ENCODE measurements at places on chromosomes 12 and 14. TPM values are rescaled to one million over a fixed set of nuclear protein-coding genes. Genes with fewer than 3 reads are reported as not detected.

DNA sequence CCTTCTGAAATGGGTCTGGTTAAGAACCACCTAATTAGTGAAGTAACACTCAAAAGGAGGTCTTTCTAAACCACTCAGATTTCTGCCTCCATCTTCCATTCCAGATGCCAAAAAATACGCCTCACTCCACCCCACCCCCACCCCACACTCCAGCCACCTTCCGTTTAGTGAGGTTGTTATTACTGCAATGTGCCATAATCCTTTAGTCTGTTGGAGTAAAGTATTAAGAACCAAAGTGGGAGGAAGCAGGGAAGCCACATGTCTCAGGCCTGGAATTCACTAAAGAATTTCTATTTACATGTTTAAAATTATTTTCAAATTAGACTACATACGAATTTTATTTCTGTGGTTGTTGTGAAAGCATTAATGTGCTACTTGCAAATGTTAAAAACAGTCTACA lies 7.4 kb downstream of the KIF21A start:
- no peak for DNase-seq

The ACOT6 gene
- not detected for total RNA-seq

DNA sequence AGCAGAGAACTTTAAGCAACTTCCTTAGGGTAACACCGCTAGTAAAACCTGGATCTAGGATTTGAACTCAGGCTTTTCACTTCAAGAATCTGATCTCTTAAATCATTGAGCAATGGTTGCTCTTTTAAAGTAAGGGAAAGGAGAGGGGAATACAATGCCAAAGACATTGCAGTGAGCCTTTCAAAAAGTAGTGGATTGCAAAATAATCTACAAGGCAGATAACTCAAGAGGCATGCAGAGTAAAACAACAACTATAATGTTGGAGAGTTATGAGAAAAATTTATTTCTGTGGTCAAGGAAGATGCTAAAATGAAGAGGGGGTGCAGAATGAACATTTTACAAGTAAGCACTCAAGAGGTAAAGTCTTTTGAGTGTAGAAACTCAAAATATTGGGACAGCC lies 432.6 kb downstream of the C12orf50 start:
- no peak for DNase-seq

The CLECL1 gene
- total RNA-seq = 1.5 TPM

- no peak for DNase-seq
Measured at GRCh38 chr12:6703631-6704030, 3.0 kb upstream of the PIANP start.

DNA sequence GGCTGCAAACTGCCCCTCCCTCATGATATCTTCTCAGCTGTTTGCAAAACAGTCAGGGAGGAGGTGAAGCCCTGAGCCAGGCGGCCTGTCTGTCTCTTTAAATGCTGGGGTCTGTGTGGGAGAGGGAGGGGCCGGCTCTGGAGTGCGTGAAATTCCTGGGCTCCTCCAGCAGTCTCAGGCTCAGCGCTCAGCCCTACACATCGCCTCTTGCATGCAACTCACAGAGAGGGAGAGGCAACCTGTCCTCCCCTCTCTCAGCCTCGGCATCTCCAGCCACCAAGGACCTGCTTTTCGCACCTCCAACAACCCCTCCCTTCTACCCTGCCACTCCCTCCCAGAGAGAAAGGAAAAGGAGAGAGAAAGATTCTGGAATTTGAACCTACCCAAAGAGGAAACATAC lies at the start of gene NRXN3:
NRXN3 (plus strand) TSS at position 171 of the 400 bp plus-strand sequence. CDS start 72,721 bp downstream, outside the sequence.
- DNase-seq = no peak

- no peak for DNase-seq
Measured at GRCh38 chr12:40515041-40515816, 177.0 kb upstream of the CNTN1 start.

The BRAP gene
- 18.1 TPM for total RNA-seq

- no peak for DNase-seq
Measured at GRCh38 chr12:20495997-20496396, 127.7 kb downstream of the PDE3A start.

DNA sequence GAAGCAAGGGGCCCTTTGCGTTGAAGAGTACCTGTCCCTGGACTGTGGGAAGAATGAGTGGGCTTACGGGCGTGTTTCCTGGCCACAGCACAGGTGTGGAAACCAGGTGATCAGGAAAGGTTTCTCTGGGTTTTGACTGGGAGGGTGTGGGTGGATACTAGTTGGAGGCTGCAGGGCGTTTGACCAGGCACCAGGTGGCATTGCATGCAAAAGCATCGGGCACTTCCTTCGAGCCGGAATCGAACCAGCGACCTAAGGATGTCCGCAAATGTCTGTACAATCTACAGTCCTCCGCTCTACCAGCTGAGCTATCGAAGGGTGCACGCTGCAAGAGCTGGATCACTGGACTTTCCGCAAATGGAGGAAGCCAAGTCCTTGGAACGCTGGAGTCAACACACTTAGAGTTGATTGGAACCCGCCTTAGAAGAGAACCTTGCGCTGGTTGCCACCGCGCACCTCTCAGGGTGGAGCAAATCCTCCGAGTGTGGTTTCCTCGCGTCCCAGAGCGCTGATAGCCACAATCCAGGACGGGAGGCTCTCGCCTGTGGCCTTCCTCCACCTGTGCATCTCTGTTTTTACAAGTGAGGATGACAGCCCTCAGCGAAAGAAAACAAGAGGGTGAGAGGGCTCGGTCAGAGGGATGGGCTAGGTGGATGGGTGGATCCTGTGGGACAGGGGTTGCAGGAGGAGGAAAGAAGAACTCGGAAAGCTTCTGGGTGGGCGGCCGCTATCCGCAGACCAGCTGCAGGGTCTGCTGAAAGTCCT lies 21.2 kb upstream of the RNASE4 start:
- DNase-seq = peak; percentile 67

DNA sequence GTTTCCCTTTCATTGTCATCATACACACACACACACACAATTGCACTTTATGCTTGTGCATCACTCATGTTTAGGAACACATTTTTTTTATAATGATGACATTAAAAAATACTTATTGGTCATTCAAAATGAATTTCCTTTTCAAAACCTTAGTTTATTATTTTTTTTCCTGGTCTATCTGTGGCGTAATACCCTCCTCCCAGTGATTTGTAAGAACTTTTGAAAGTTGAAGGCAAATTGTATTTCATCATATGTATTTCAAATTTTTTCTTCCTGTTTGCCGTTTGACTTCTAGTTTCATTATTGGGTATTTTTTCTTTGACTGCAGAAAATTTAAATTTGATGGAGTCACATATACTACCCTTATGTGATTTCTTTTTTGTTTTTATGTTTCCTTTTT lies 2.5 kb upstream of the LRRK2 start:
- DNase-seq = no peak

DNA sequence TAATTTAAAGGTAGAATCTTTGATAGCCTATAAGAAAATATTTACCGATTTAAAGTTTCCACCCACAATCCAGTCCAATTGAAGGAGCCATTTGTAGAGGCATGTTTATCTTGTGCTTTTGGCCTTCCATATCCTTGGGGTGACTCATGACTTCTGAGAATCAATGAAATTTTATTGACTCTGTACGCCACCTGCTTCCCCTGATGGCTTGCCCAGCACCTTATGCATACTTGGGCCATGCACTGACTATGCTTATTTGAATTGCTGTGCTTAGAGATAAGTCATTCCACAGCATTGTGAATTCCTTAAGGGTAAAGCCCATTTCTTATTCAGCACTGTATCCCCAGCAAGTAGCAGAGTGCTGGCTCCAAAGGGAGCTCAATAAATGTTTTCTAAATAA lies 954.8 kb upstream of the SEL1L start:
- no peak for DNase-seq

The BDKRB1 gene
- not detected for total RNA-seq

- DNase-seq = no peak
Measured at GRCh38 chr12:49824895-49825294, 3.3 kb downstream of the NCKAP5L start.

The PDE3A gene
- total RNA-seq = 2.8 TPM

The CLEC1B gene
- total RNA-seq = 0.94 TPM

DNA sequence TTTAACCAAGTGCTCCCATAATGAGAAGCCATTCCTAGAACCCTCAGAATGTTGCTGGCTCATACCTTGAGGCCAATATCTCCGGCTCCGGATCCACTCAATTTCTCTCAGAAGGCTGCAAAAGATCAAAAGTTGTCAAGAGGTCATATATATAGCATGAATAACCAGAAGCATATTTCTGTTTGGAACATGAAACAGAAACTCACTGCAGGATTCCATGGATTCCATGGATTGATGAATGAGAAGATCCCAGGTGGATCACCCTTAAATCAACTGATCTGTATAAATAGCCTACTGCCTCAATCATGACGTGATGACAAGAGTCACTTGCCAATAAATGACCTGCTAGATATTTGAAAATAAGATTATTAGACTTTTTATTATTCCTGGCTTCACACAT lies 3.3 kb upstream of the NT5DC3 start:
- no peak for DNase-seq

DNA sequence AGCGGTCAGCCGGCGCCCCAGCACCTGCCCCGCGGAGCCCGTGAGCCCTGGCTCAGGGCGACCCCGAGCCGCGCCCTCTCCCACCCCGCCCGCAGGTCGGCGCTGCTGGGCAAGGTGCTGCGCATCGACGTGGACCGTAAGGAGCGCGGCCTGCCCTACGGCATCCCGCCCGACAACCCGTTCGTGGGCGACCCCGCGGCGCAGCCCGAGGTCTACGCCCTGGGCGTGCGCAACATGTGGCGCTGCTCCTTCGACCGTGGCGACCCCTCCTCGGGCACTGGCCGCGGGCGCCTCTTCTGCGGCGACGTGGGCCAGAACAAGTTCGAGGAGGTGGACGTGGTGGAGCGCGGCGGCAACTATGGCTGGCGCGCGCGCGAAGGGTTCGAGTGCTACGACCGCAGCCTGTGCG lies 14.4 kb downstream of the HHIPL1 start:
- DNase-seq = no peak
